Panc1 (cell line): ENCODE measurements at places on chromosomes 6 and 20.

DNA sequence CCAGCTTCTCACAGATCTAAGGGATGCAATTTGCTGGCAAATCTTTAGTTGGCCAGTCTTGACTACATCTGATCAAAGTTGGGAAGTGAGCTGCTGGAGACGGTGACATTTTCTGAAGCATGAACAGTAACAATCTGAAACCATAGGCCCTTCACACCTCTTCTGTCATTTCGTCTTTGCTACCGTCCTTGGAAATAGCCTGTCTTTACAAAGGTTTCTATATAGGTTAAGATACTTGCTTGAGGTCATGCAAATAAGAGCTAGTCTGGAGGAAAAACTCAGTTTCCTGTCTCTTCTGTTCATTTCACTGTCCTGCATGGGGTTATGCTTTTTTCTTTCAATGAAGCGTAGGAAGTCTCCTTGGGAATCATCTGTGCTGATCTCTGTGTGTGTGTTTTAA, 55.6 kb downstream of the CARMIL1 start:
- no peak for DNase-seq

GRCh38 chr6:56235245-56235644, 12.1 kb downstream of the COL21A1 start:
- DNase-seq = no peak

DNA sequence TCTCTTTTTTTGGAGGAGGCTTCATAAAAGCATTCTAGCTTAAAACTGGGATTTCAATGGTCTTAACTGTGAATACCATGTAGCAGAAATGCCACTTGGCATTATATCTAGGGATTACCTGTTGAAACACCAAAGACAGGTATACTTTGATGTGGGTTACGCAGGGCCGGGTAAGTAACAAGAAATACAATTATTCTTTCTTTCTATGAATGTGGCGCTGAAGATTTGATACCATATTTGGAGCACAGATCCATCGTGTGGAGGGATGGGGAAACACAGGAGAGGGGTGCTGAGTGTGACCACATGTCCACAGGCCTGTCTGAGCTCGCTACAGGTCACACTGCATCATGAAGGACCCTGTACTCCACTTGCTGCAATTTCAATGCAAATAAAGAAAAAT, 257.8 kb downstream of the GMPR start:
- DNase-seq = no peak

GRCh38 chr6:73030791-73031782, 194.2 kb downstream of the KHDC1L start:
- no peak for DNase-seq

DNA sequence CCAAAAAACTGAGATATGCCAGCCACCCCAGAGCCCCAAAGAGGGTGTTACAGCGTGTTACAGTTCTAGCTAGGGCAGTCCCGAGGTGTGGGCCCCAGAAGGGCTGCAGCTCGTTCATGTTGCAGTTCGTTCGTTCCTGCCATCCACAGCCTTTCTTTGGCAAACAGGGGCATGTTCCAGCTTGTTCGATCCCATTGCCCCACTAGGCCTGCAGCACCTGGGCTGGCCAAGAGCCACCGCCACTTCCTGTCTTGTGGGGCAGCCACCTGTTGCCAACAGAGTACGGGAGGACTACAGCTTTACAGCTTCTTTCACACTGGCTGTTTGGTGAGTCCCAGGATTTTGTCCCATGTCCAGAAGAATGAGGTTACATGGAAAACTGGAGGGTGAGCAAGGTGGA, 198.1 kb downstream of the MMUT start:
- no peak for DNase-seq

GRCh38 chr6:155352811-155353210, 38.5 kb upstream of the TFB1M start:
- no peak for DNase-seq

- DNase-seq = no peak
Observed at GRCh38 chr20:41009946-41010345, 18.7 kb upstream of the TOP1 start.

DNA sequence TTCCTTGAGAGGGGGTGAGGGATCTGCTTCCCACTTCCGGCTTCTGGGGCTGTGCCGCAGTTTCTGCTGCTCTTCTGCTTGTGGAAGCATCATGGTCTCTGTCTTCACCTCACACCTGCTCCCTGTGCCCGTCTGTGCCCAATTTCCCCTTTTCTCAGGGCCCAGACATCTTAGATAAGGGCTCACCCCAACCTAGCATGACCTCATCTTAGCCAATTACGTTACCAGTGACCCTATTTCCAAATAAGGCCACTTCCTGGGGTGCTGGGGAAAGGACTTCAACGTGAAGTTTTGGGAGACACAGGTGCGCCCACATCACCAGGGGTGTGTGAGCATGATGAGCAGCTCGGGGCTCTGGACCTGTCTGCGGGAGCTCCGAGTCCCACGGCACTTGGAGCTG, 20.7 kb upstream of the RBBP8NL start:
- no peak for DNase-seq

GRCh38 chr6:127115084-127115655, 3.3 kb upstream of the RSPO3 start:
- DNase-seq = no peak

GRCh38 chr6:122389704-122390372, 9.6 kb upstream of the HSF2 start:
- DNase-seq = no peak

GRCh38 chr6:408599-409102, 17.1 kb downstream of the IRF4 start:
- DNase-seq = no peak

GRCh38 chr20:24459733-24460132, 9.7 kb upstream of the SYNDIG1 start:
- no peak for DNase-seq

GRCh38 chr20:49676581-49677291, 36.9 kb downstream of the B4GALT5 start:
- DNase-seq = no peak

DNA sequence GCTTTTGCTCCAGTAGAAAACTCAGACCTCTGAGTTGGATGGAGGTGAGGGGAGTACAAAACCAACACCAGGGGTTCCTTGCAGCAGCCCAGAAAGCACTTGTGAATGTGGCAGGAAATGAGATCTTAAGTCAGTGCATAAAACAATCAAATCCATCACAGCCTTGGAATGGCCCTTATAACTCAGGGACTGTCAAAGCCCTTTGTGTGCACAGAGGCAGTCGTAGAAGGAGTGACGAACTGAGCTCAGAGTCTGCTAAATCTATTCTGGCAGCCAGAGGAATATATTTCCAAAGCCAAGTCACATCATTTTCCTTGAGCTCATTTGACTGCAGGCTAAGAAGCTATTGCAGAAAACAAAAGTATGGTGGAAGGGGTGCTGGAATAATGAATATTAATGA, 676.6 kb downstream of the DHX35 start:
- no peak for DNase-seq

- no peak for DNase-seq
Observed at GRCh38 chr6:169936355-169936975, 185.0 kb downstream of the ERMARD start.

- no peak for DNase-seq
Observed at GRCh38 chr6:132365281-132365907, 35.9 kb downstream of the MOXD1 start.

- no peak for DNase-seq
Observed at GRCh38 chr6:27143474-27144026, 104.0 kb upstream of the PRSS16 start.

GRCh38 chr6:106546261-106546690, 83.0 kb downstream of the RTN4IP1 start:
- DNase-seq = no peak

- no peak for DNase-seq
Observed at GRCh38 chr6:124462750-124463149, 499.5 kb upstream of the RNF217 start.

DNA sequence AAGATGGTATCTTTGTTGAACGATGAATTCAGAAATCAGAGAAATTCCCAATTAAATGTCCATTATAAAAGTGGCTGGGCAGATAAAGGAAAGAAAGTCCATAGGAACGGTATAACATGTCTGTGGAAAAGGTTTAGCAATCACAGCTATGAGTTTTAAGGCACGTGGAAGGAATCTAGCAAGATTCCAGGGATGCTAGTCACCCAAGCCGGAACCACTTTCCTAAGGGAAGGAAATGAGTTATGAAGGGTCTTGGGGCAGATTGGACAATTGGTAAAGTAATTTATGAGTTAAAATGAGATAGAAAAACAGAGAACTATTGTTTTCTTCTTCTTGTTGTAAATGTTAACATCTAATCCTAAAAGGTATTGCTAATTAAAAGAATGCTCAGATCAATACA, 384.8 kb downstream of the ADGRB3 start:
- no peak for DNase-seq

DNA sequence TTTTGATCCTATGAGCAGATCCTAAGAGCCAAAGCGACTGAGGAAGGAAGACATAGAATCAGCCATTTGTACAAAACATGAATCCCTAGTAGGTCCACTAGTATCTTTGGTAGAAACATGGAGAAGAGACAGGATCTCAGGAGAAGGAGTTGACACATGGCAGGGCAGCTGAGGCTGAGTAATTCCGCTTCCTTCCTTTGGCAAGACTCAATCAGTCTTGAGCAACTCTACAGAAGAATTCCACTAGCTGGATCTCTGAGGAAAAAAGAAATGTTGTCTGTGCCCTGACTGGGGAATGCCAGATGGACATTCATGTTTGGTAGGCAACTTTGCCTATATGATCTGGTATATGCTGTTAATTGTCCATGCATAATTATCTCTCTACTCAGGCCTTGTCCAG, 35.3 kb downstream of the ESR1 start:
- DNase-seq = no peak

DNA sequence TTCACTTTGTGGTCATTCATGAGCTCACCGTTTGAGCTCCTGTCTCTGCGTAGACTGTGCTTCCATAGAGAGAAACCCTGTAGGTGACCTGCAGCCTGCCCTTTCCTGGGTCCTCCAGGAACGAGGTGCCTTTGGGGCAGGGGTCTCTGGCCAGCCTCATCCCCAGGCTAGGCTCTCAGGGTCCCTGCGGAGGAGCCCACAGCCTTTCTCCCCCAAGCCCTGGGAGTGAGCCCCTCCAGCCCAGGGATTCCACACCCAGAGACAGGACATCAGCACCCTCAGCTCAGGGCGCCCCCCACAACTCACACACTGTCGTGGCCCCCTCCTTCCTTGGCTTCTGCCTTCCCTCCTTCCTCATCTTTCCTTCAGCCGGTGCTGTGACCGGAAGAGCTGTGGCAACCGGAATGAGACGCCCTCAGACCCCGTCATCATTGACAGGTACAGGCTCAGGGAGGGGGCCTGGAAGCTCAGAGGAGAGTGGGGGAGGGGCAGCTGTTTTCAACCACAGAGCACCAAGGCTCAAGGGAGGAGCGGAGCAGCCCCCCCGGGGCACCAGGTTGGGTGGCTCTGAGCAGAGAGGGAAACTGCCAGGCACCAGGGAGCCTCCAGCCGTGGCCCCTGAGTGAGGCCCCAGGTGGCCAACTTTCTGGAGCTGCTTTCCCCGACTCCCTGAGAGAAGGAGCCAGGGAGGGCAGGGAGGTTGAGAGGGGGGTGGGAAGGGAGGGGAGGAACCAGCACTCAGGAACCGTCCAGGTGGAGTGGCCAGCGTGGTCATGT, 16.8 kb downstream of the EBF4 start:
- DNase-seq = no peak

- no peak for DNase-seq
Observed at GRCh38 chr6:155872961-155873360, 417.3 kb upstream of the NOX3 start.

- no peak for DNase-seq
Observed at GRCh38 chr6:83853178-83854000, at the start of gene RIPPLY2. RIPPLY2 (plus strand) TSS chr6:83853360; CDS start chr6:83853417, 57 bp downstream.

DNA sequence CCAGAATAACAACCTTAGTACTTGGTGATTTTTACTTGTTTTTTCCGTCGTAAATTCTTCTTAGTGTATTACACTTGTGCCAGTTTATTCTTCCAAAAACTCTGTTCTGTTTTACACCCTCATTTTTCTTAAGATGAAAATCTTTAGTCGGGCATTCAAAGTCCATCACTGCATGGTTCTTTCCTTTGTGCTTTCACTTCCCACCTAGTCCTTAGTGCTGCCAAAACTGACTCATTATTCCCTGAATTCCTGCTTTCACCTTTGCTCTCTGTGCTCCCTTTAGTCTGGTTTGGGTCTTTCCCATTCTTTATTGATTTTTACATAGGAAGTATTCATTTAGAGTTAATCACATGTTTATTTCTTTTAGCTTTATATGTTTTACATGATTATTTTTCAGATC, 3.3 kb downstream of the TRMT11 start:
- no peak for DNase-seq

DNA sequence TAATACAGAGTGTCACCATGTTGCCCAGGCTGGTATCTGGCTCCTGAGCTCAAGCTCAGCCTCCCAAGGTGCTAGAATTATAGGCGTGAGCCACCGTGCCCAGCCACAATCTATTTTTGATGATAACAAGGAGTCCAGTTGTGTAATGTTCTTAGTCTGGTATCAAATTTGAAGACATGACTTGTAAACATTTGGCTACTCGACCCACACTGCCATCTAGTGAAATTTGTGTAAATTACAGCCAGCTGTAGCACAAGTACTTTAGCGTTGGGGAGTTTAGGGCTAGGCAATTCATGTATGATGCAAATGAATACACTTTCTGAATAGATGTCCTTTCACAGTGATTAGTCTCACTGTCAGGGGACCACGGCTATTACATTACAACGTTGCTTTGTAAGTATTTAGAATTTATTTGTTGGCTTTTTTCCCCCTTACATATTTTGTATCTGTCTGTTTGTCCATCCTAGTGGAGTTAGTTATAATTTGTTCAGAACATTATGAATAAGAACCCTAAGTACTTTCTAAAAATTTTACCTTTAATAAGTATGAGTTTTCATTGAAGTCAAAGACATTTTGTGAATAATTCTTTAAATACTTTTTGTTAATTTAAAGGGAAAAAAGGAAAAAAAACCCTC, 139.7 kb downstream of the PRDM13 start:
- DNase-seq = peak; percentile 61

GRCh38 chr6:83592770-83593394, 80.5 kb downstream of the PRSS35 start:
- DNase-seq = peak; percentile 24

DNA sequence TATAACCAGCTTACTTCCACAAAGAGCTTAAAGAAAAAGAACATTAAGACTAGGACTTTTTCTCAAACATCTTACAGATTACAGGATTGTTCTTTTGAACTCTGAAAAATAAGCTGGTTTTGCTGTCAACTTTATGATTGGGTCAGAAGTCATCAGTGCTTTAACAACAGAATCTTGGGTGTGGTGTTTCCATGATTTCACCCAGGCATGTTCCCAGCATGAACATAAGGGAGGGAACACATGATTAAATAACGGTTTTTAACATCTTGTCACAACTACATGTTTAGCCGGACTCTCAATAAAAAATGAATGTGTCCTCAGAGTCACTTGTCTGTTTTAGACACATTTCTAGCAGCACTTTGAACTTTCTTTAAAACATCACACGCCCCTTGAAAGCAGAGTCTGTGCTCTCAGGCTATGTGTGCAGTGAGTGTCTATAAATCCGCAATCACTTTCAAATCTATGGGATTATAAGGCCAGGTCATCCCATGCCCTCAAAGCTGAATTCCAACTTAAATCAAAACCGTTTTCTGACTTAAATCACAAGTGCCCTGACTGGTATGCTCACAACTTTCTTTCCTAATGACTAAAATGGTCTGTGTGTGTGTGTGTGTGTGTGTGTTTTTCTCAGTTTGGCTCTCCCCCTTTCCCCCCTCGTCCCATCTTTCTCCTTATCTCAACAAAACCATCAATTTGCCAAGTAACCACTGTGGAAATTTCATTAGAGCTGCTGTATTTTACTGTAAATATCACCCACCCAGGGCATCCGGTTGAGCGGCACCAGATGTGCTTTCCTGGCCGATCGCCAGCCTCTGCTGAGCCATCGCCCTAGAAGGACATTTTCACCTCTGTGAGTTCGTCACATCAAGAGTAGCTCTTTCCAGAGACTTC, 216.8 kb upstream of the DTNBP1 start:
- no peak for DNase-seq
